Epithelial cell of alveolus of lung (primary cell): ENCODE measurements at places on chromosomes 6 and 20. TPM values are rescaled to one million over a fixed set of nuclear protein-coding genes. Genes with fewer than 3 reads are reported as not detected.

Gene FBXO5
- 11.7 and 21.2 TPM in 2 replicates for total RNA-seq

Gene SNX3
- 128 and 223 TPM in 2 replicates for total RNA-seq

Gene RAET1L
- total RNA-seq = not detected in 2 replicates

Gene NANP
- 5.3 and 8.4 TPM in 2 replicates for total RNA-seq

Gene MEI4
- total RNA-seq = not detected in 2 replicates

Gene HLA-DMB
- 4.6 TPM in 1 of 2 replicates, not detected in the other for total RNA-seq

Gene PPIL1
- total RNA-seq = 17.8 and 32.3 TPM in 2 replicates

Gene ZNF831
- total RNA-seq = not detected in 2 replicates

Gene FAM162B
- 31.2 and 45.2 TPM in 2 replicates for total RNA-seq

Gene MAVS
- total RNA-seq = 17.5 and 42.3 TPM in 2 replicates

Gene BTBD3
- total RNA-seq = 12.2 and 25.0 TPM in 2 replicates

Gene GGTLC1
- not detected in 2 replicates for total RNA-seq

Gene ROMO1
- total RNA-seq = 335 and 561 TPM in 2 replicates

Gene STX11
- 0.40 and 2.6 TPM in 2 replicates for total RNA-seq

Gene ID1
- 238 and 993 TPM in 2 replicates for total RNA-seq

Gene FKBP1A
- total RNA-seq = 145 and 150 TPM in 2 replicates

Gene RIMS1
- total RNA-seq = 0.16 and 0.91 TPM in 2 replicates

Gene HLA-DPA1
- total RNA-seq = 1.3 and 1.8 TPM in 2 replicates

Gene THBD
- total RNA-seq = 6.5 and 156 TPM in 2 replicates

Gene LTB
- total RNA-seq = 0.91 TPM in 1 of 2 replicates, not detected in the other

Gene PRR18
- 0.13 TPM in 1 of 2 replicates, not detected in the other for total RNA-seq

Gene SLC17A4
- not detected in 2 replicates for total RNA-seq

Gene PM20D2
- 5.0 and 6.6 TPM in 2 replicates for total RNA-seq

Gene HDGFL1
- not detected in 2 replicates for total RNA-seq

Gene ZNF165
- total RNA-seq = 0.16 and 0.39 TPM in 2 replicates

Gene KCNK5
- 0.13 TPM in 1 of 2 replicates, not detected in the other for total RNA-seq

Gene IL17A
- total RNA-seq = not detected in 2 replicates

Gene ACTL10
- total RNA-seq = 1.4 and 4.9 TPM in 2 replicates

Gene SGK2
- total RNA-seq = not detected in 2 replicates

Gene BAG2
- total RNA-seq = 10.0 and 11.1 TPM in 2 replicates

Gene PDCD2
- 58.2 and 71.1 TPM in 2 replicates for total RNA-seq

Gene TMEM170B
- 0.88 and 1.0 TPM in 2 replicates for total RNA-seq

Gene OSER1
- total RNA-seq = 27.4 and 42.9 TPM in 2 replicates

Gene TCP11
- not detected in 2 replicates for total RNA-seq

Gene IL20RA
- 0.26 and 2.9 TPM in 2 replicates for total RNA-seq

Gene COQ3
- 4.1 and 7.8 TPM in 2 replicates for total RNA-seq

Gene ROS1
- 0.08 and 1.4 TPM in 2 replicates for total RNA-seq

Gene SMOC2
- total RNA-seq = not detected in 2 replicates
